NCI-H2171 (cell line): ENCODE measurements at places on chromosomes 4 and X.
A peak's percentile ranks its signal among the peaks of the same experiment; 100 is the strongest.

DNA sequence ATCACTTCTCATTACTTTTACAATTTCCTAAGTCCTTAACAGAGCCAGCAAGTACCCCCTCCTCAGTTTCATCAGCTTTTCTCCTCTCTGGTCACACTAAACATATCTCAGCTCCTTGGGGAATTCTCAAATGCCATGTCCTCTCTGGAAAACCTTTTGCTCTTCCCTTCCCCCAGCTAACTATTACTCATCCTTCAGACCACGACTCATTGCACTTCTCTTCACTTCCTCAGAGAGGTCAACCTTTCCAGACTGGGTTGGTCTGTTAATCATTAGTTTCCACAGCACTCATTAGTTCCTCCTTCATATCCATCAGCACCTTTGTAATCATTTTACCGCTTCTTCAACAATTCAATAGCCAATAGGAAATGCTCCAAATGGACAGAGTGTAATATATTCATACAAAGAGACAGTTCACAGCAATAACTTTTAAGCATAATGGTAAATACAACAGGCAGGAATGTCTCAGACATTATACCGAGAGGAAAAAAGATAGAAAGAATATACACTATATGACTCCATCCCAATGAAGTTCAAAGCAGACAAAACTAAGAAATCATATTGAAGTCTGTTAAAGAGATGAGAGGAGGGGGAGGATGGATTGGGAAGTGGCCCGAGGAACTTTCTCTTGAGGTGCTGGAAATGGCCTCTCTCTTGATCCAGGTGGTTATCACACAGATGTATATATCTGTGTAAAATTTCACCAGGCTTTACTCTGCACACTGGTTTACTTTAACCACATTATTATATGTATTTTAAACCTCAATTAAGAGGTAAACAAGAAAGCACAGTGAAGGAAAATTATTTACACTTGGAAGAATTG, 39.6 kb downstream of the DDX60L start:
- no peak for DNase-seq

DNA sequence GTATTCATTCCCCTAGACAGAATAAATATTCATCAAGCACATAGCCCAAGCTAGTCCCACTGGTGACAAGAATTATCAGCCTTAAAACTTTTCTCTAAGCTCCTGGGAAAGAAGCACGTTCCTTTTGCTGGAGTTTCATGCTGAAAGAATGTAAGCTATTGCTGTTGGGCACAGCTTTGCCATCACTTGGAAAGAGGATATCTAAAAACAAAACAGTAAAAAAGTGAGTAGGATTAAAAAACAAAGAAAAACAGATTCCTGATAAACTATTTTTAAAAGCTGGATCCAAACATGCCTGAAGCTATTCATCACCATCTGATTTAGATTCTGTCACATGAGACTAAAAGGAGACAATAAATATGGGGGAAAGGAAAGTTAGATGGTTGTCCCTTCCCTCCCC, 176.8 kb downstream of the SCFD2 start:
- DNase-seq, result no peak

DNA sequence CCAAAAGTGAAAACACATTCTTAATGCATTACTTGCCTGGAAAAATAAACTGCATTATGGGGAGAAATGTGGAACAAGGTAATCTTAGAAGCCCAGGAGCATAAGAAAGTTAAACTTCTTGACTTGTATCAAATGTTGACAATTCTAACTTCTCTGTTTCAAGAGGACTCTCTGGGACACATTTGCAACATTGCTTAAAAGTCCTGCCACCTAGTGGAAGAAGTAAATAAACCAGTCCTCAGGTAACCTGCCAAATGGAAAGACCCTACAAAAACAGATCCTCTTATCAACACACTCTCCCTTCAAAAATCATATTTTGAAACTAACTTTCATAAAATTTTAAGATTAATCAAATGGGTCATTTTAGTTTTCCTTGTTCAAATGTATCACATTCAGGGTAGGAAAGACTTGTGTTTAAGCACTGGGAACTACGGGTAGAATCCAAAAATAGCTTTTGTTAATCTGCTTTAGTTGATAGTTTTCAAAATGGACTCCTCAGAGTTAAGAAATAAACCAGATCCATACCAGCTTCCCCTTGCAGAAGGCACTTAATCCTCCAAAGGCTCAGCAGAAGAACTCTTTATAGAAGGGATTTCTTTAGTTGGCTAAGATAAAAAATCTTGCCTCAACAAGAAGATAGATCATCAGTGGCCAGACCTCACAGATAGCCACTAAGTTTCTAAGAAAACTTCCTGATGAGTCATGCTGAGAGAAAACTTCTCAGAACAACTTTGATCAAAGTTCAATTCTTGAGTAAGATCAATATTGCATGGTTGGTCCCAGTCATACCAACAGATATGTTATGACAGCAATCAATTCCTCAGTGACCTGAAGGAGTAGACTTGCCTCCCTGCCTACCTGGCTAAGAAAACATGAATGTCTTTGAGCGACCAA, 141.7 kb downstream of the HHIP start:
- no peak for DNase-seq

DNA sequence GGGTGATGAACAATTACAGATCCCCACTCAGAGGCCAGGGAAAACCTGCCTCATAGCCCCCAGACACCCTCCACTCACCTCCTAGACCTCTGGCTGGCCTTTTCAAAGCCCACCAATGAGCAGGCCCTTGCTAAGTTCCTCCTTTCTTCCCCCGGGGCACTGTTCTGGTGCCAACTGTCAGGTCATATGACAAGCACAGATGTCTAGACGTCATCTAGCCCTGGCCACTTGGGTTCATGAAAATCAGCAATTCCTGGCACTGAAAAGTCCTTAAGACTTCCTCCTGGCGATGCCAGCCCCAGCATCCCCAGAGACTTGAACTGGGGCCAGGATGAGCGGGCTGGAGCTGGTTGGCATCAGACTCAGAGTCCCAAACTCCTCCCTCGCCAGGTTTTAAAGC, 115.6 kb upstream of the NALF2 start:
- no peak for DNase-seq

GRCh38 chr4:1683261-1683735, 815 bp downstream of the FAM53A start:
- no peak for DNase-seq

DNA sequence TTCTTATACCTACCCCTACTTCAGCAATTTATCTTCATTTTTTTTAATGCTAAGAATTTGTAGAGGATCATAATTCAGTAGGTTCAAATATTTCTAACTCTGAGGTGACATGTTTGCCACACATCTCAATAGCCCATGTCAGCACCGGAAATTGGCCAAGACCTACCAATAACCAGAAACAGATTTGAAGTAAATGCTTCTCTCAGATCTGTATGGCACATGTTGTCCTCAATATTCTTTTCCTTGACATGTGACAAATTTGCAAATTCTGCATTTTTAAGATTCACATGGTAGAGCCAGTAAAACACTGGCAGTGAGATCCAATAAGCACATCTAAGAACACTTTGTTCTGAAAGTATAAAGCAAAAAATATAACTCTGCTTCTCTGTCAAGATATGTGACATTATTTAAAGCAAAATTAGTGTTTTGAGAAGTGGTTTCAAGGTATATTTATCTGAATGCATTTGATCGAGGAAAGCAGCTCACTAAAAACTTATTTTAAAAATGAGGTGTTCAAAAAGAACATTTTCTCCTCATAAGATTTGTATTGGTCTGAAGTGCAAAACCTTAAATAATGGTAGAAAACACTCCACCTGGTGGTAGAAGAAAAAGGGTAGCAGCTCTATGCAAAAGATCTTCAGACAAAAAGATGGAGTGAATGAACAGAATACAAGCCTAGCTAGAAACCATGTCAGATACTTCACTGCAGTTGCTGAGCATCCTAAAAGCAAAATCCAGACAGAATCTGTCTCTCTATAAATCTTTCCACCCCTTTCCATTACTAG, 513.8 kb upstream of the FAM241A start:
- DNase-seq, result peak; percentile 0

GRCh38 chr4:13982010-13982409, 354.5 kb upstream of the BOD1L1 start:
- DNase-seq, result no peak

DNA sequence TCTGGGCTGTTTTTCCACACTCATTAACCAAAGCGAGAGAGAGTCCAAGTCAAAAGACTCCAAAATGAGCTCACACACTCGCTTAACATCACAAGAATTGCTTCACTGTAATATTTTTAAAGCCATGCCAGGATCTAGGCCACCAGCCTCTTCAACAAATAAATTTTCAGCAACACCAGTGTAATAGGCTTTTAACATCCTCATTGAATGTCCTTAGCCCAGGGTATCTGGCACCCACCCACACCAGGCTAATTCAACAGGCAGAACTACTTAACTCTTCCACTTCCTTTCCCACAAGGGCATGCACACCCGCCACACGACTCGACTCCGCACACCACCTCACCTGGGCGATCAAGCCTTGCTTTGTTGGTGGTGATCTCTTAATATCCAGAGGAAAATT, 34.2 kb downstream of the FAT1 start:
- no peak for DNase-seq

DNA sequence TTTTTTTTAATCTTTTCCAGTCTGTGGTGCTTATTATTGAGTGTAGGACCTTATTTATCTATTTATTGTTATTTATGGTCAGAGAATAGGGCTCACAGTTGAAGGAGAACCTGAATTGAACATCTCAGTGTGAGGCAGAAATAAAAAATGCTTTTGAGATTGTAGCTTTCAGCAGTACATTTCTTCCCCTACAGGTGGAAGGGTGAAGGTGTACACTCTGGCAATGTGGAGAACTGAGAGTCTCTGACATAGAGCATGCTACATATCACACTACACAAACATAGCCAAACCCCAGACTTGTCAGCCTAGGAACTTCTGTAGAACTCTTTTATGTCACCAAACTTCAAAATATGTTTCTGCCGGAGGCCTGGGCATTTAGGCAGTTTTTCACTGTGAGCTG, 140.2 kb downstream of the STIM2 start:
- DNase-seq, result no peak

GRCh38 chrX:136468391-136469103, 19.2 kb upstream of the BRS3 start:
- DNase-seq, result no peak

DNA sequence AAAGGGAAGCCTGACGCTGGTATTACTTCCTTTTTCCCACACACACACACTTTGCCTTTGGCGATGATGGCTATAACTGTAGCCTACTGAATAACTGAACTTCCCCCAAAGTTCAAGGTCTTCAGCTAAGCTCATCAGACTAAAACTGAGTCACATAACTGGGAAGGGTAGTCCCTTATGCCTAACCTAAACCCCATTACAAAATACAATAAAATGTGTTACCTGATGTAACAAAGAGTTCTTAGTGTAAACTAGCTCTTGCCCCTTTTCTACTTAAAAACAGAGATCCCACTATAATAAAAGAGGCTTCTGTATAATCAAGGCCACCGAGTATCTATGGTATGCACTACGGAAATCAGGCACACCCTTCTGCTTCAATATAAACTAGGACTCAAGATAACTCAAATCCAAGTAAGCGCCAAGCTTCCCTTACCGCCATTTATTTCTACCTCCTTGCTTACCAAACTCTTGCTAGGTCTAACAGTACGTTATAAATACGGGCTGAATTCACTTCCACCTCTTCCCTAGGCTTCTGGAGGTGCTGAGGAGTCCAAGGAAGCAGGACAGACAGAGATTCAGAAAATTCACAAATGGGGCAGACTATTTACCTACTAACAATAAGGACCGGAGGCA, 2.4 kb downstream of the OTUD4 start:
- DNase-seq, result no peak

DNA sequence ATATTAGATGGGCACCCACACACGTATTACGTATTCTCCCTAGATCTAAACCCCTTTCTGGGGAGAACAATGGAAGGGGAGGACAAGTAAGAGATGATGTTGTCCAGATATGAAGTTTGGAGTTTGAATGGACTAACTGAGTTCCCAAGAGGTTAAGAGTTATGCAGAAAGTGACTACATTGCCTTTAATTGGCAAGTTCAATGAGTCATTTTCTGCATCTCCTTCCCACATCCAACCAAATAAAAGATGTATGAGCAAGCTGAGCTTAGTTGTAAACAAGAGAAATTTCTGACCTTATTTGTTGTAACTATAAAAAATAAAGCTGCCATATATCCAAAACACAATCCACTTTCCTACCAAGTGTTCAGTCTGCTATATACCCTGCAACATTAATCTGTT, 50.5 kb downstream of the TIGD2 start:
- DNase-seq, result no peak

DNA sequence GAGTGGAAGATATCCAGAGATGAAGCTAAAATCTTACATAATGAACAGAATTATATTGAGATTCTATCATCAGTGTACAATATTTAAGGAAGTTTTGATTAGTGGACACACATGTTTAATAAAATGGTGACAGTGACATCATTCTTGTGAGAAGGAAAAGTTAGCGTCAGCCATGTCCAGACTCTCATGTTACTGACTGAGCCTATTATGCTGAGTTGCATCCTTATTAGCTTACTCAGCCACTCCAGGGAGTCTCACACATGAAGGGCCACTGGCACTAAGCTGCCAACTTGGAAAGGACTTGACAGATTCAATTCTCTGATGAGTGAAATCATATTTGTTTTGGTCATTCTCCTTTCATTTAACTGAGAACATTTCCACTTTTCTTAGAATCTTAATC, 170.6 kb downstream of the BANK1 start:
- DNase-seq, result no peak

- no peak for DNase-seq
Observed at GRCh38 chr4:38678078-38678477, 14.1 kb downstream of the KLF3 start.

DNA sequence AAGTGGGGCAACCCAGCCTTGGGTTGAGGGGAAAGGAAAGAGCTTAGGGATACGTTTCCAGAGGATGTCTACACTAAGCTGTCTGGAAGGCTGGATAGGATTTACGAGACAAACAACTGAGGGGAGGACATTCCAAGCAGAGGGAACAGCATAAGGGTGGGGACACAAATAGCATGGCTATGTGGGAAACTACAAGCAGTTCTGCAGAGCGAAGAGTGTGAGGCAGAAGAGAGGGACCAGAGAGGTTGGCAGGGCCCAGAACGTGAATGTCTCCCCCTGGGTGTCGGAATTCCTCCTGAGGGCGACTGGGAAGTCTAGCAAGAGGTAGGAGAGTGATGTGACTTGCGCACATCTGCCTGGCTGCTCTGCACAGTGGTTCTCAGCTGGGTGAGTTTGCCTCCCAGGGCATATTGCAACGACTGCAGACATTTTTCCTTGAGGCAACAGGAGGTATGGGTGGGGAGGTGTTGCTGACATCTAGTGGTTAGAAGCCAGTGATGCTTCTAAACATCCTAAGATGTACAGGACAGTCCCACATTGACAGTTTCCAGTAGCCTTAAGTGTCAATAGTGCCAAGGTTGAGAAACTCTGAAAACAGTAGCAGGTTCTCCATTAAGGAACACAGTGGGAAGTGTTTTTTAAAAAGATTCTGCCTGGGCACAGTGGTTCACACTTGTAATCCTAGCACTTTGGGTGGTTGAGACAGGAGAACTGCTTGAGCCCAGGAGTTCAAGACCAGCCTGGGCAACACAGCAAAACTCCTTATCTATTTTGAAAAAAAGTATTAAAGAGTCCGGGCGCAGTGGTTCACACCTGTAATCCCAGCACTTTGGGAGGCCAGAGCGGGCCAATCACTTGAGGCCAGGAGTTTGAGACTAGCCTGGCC, 9.2 kb downstream of the NDUFA1 start:
- DNase-seq, result no peak
